HepG2 (cell line): ENCODE measurements at places on chromosomes 11 and 22.

DNA sequence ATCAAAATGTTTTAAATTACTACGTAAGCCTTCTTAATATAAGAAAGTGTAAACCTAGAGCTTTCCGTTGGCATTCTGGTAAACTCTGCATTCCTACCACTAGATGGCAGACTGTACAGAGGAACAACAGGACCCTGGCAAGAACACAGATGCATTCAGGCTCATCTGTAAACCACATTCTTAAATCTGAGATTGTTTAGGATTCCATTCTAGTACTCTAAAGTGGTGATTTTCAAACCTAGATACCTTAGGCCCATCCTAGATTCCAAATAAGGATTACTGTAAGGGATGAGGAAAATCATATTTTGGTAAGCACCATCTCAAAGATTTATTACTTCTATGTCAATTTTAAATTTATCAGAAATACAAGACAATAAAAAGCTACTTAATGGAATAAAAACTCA, 26.9 kb downstream of the PICALM start:
- DNase-seq: peak; percentile 77
- peaks cover 24% of the 10 kb centered on the region for H3K4me1 ChIP-seq
- H3K27ac ChIP-seq: no peak overlapping the region
- H3K4me3 ChIP-seq: no peak overlapping the region

- H3K27ac ChIP-seq: no peak overlapping the region
- H3K4me1 ChIP-seq: no peaks in the 10 kb centered on the region
- no peaks in the 10 kb centered on the region for H3K36me3 ChIP-seq
- no peak overlapping the region for H3K4me3 ChIP-seq
- no peak for DNase-seq
- peaks cover 6% of the 10 kb centered on the region; the same call in 1 of the 3 replicates for H3K27me3 ChIP-seq
Observed at GRCh38 chr11:35539781-35540281, 14.4 kb upstream of the PAMR1 start.

GRCh38 chr11:46357483-46357936, 10.2 kb downstream of the DGKZ start:
- DNase-seq: no peak
- no peak overlapping the region for H3K4me3 ChIP-seq
- 0 out of 3 replicates have a peak, but pooled peaks cover 11% of the 10 kb centered on the region for H3K36me3 ChIP-seq

DNA sequence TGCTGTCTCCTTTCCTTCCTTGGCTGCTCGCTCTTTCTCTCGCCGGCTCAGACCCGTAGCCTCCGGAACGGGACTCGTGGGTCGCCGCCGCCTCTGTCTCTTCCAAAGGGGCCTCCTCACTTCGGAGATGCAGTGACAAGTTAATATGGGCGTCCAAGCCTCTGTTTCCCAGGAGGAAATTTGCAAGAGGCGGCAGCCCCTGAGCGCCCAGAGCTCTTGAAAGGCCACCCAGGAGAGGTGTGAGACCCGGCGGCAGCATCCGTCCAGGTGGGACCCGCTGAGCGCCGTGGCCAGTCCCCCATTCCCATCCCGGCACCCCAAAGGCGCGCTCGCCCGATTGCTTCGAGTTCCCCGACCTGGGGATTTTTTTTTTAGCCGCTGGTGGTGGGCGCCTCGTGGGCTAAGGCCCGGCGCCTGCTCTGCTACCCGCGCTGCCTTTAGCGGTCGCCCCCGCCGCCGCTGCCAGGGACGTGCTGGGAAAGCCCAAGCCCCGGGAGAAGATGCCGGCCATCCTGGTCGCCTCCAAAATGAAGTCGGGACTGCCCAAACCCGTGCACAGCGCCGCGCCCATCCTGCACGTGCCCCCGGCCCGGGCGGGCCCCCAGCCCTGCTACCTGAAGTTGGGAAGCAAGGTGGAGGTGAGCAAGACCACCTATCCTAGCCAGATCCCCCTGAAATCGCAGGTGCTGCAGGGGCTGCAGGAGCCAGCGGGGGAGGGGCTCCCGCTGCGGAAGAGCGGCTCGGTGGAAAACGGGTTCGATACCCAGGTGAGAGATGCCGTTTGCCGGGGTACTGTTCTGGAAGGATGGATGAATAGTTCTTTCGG, 772 bp downstream of the NAV2 start:
- peaks cover 2% of the 10 kb centered on the region; the same call in 1 of the 2 replicates for H3K27me3 ChIP-seq
- no peaks in the 10 kb centered on the region for H3K36me3 ChIP-seq
- H3K27ac ChIP-seq: no peak overlapping the region
- 0 out of 2 replicates have a peak, but pooled peaks cover 7% of the 10 kb centered on the region for H3K4me1 ChIP-seq
- no peak overlapping the region for H3K4me3 ChIP-seq
- DNase-seq: no peak

DNA sequence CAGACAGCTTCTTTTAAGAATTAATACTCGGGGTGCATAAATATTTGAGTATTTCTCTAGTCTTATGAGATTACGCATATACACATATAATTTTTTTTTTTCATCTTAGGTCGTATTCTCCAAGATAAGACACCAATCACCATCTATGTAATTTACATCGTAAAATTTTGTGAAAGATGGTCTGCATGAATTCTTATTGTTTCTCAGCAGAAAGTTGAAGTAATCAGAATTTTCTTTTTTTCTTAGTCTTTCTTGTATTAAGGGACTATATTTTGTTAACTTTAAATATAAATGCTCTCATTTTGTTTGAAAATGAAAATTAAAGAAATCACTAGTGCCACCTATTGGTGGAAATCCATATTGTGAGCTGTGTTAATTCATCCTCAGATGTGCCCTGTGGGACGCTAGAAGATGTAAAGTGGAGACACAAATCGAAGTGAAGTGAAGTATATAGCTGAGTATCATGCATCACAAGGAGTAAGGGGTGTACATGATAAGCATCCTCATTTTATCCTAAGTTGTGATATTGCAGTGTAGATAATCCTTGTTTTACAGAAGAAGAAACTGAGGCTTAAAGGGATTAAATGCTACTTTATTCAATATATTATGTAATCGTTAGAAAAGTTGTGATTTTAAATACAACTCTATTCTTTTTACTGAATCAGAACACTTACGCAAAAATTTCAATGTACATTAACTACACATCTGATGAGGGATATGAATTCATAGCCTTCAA, 2084.3 kb downstream of the LRRC4C start:
- no peaks in the 10 kb centered on the region for H3K36me3 ChIP-seq
- no peak overlapping the region for H3K27ac ChIP-seq
- no peak overlapping the region for H3K4me3 ChIP-seq

DNA sequence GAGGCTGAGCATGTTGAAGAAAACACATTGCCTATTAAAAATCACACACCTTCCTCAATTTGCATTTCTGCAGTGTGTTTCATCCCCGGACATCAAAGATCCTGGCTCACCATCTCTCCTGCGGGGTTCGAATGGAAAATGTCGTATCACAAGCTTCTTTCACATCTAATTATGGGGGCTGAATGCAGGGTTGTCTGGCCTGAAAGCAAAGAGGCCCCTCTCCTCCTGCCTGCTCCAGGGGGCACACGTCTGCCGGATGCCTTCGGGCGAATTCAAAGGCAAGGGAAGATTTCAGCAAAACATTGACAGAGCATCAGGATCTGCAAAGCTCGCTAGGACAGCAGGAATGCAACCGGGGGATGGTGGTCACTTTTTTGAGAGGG, 1447.7 kb downstream of the TBC1D22A start:
- DNase-seq: no peak
- no peak overlapping the region for H3K27ac ChIP-seq
- H3K4me1 ChIP-seq: no peaks in the 10 kb centered on the region
- no peak overlapping the region for H3K4me3 ChIP-seq
- peaks cover 14% of the 10 kb centered on the region; the same call in 2 of the 3 replicates for H3K27me3 ChIP-seq

DNA sequence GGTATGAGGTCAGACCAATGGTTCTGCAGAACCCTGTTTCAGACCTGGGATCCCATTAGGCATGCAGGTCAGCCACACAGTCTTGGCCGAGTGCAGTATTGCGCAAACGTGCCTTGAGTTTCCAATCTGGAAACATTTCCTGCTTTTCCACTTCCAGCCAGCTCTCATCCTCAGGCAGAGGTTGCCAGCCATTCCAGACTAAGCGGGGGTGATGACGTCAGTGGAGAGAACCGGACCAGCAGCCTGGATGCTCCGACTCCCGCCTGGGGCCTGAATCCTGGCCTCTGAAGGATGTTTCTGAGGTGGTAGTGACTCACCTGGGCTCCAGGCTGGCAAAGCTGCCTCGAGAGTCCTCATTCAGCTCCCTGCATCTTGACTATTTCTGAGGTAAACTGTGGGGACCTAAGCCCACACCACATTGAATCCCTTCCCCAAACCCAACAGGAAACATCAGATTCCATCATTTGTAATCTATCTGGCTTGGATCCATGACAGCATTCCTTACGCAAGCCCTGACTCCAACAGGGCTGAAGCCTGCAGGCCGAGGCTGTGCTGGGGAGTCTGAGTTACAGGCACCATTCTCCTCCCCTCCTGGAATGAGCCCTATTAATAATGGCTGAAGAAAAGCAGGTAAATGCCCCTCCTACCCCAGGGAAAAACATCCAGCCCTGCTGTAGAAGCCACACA, 83.0 kb downstream of the ABTB2 start:
- peaks cover 2% of the 10 kb centered on the region; the same call in 1 of the 2 replicates for H3K36me3 ChIP-seq
- no peaks in the 10 kb centered on the region for H3K27me3 ChIP-seq
- H3K27ac ChIP-seq: no peak overlapping the region
- peaks cover 34% of the 10 kb centered on the region for H3K4me1 ChIP-seq
- DNase-seq: no peak
